ENCODE measurements at places on chromosomes 12 and 14. TPM values are rescaled to one million over a fixed set of nuclear protein-coding genes. Genes with fewer than 3 reads are reported as not detected.

Gene MAP1LC3B2
- 1.1 TPM for polyA plus RNA-seq

DNA sequence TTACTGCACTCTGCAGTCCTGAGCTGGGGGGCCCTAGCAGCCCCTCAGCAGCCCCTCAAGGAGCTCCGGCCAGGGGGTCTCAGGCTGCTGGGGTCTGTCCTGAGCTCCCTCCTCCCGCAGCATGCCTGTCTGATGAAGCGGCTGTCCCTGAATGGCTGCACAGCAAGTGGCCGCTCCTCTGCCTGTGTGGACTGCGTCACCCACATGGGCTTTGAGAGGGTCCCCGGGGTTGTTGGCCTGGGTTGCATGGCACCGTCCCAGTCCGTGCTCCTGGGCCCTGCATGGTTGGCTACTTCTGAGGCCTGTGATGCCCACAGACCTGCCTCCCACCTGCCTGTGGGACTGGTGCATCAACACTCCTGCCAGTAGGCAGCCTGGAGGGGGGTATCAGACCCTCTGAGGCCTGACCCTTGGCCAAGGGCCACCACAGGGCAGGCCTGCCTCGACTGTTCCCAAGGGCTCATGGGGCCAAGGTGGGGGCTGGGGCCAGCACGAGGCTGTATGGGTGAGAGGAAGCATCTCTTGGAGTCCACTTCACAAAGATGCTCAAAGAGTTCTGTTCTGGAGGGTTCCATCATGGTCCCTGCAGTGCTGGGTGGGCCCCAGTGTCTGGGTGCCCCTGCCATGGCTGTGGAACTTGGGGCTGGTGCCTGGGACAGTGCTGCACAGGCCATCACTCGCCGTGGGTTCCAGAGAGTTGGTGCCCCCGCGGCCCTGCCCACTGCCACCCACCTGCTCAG, 12.2 kb downstream of the CEP170B start:
- H3K4me1 ChIP-seq = no peaks in the 10 kb centered on the region
- H3K36me3 ChIP-seq = no peaks in the 10 kb centered on the region
- no peak overlapping the region for H3K4me3 ChIP-seq
- H3K27me3 ChIP-seq = no peaks in the 10 kb centered on the region
- no peak overlapping the region for H3K27ac ChIP-seq

- peaks cover 96% of the 10 kb centered on the region for H3K27me3 ChIP-seq
- no peak for DNase-seq
- H3K4me1 ChIP-seq = peaks cover 21% of the 10 kb centered on the region
- H3K36me3 ChIP-seq = no peaks in the 10 kb centered on the region
Observed at GRCh38 chr12:48977290-48978281, 536 bp upstream of the WNT1 start.

DNA sequence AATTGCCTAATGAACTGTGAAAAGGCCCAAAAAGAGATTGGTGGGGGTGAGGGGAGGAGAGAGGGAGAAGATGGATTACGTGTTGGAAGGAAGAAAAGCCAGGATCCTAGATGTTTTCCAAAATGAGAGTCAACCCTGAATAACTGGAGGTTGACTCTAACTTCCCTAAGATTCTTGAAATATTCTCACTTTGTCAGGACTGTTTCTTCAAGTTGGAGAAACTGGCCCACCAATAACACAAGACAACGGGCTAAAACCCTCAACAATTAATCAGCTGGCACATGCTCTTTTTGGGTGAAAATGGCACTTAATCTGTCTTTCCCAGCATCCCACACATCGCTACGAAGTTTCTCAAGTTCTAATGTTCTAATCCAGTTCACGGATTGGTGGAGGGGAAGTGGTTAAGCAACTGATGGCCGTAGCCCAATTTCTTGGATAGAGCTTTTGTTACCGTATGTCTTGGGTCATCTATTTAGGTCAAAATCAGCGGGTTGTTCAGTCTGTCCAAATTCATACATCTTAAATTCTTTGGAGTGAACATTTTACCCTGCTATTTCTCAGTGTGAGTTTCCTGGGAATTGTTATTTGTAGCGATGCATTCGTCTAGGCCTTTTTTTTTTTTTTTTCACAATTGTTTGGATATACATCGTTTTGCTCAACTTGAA, 49.0 kb downstream of the GPHB5 start:
- no peak overlapping the region for H3K27ac ChIP-seq
- no peaks in the 10 kb centered on the region for H3K27me3 ChIP-seq
- H3K4me3 ChIP-seq = no peak overlapping the region
- H3K4me1 ChIP-seq = no peaks in the 10 kb centered on the region
- peak; percentile 71 for DNase-seq

DNA sequence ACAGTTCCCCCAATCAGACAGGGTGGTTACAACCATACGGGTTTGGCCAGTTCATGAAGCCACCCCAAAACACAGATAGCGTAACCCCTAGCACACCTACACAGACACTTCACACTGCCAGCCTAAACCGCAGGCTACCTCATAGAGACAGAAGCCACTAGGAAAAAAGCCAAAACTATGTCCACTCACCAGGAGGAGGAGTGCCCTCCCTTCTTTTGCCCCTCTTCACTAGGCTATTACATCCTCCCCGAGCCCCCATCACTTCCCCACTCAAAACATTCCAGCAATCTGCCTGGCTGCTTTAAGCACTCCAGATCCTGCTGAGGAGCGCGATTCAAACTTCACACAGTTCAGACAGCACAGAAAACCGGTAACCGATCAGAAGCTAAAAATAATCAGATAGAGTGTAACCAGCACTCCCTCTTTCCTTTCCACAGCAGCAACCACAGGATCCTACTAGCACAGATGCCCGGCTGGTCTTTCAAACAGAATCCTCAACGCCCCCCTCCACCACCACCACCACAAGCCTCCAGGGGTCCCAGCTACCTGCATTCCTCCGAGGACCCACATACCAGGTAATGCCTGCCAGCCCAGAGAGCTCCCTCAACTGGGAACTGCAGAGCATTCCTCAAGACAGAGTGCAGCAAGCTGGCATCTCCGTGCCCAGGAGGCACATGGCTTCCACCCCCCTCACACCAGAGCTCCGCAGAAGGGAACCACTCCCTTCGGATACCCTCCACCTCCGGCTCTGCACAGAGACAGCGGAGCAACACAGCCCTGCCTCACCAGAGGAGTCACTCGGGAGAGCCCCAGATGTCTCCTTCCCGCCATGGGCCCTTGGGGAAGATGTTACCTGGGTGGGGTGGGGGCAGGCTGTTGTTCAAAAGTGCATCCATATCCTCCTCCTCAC, 1.5 kb downstream of the CHD4 start:
- peak overlapping the region; percentile 75 for H3K4me3 ChIP-seq
- H3K27me3 ChIP-seq = no peaks in the 10 kb centered on the region
- H3K4me1 ChIP-seq = peaks cover 19% of the 10 kb centered on the region
- H3K27ac ChIP-seq = peak overlapping the region; percentile 90
